ENCODE measurements at places on chromosomes 6 and 20. TPM values are rescaled to one million over a fixed set of nuclear protein-coding genes. Genes with fewer than 3 reads are reported as not detected.

Gene PRKN
- 0.39 TPM for total RNA-seq

Gene HUS1B
- 0.55 TPM for total RNA-seq

Gene MYT1
- not detected for total RNA-seq

Gene MANEA
- total RNA-seq: 8.2 TPM

Gene LY6G6D
- not detected for total RNA-seq

Gene MEI4
- total RNA-seq: not detected

Gene PLN
- total RNA-seq: not detected

Gene CD93
- total RNA-seq: under 0.01 TPM

Gene MICAL1
- total RNA-seq: 43.3 TPM

Gene SPATA25
- not detected for total RNA-seq

Gene SIGLEC1
- total RNA-seq: not detected

Gene POM121L2
- not detected for total RNA-seq

Gene LRRC73
- total RNA-seq: 0.16 TPM

Gene NOX3
- not detected for total RNA-seq

Gene BPIFB2
- total RNA-seq: not detected

Gene OGFRL1
- 20.6 TPM for total RNA-seq

Gene CCM2L
- total RNA-seq: not detected

Gene ZNF831
- not detected for total RNA-seq

Gene HLA-G
- 0.23 TPM for total RNA-seq

Gene TSPYL4
- 4.1 TPM for total RNA-seq

Gene E2F3
- total RNA-seq: 5.9 TPM

Gene GLP1R
- not detected for total RNA-seq

Gene IBTK
- 29.3 TPM for total RNA-seq

Gene DAAM2
- total RNA-seq: 0.16 TPM

Gene LAMA5
- 136 TPM for total RNA-seq

Gene COL9A3
- 6.2 TPM for total RNA-seq

Gene NAA20
- total RNA-seq: 73.4 TPM

Gene PLG
- total RNA-seq: not detected

Gene CDSN
- 1.7 TPM for total RNA-seq

Gene RIMS1
- 0.08 TPM for total RNA-seq

Gene POPDC3
- total RNA-seq: 20.1 TPM

Gene CTAGE9
- not detected for total RNA-seq

Gene CAPN11
- not detected for total RNA-seq

Gene RAMACL
- not detected for total RNA-seq

Gene BNIP5
- total RNA-seq: not detected

Gene GDAP1L1
- total RNA-seq: not detected

Gene LST1
- total RNA-seq: not detected

Gene TAF4
- total RNA-seq: 4.1 TPM

Gene MAP7
- 17.7 TPM for total RNA-seq

Gene BICRAL
- total RNA-seq: 4.4 TPM

Gene BMP2
- 5.6 TPM for total RNA-seq

Gene FOXQ1
- 4.5 TPM for total RNA-seq

Gene SYS1
- 18.9 TPM for total RNA-seq

Gene KCNK17
- total RNA-seq: not detected

Gene SLCO4A1
- 0.38 TPM for total RNA-seq

Gene PPP1R18
- total RNA-seq: 97.1 TPM

Gene PRDM13
- not detected for total RNA-seq

Gene KHDC1
- 2.2 TPM for total RNA-seq

Gene ZNF311
- total RNA-seq: 0.84 TPM

Gene RNF39
- 7.2 TPM for total RNA-seq

Gene NCR2
- not detected for total RNA-seq

Gene NHSL1
- 15.2 TPM for total RNA-seq

Measured in hair follicular keratinocyte (primary cell).